CD4-positive, alpha-beta T cell treated with Interleukin-6 at 100 ng/mL for 8 hours (primary cell): ENCODE measurements at places on chromosomes 3 and 15.
A peak's percentile ranks its signal among the peaks of the same experiment; 100 is the strongest.

- DNase-seq, result no peak
Observed at GRCh38 chr3:172236771-172237742, 197.7 kb downstream of the FNDC3B start.

GRCh38 chr3:70771426-70772147 lies 459.1 kb upstream of the MDFIC2 start:
- DNase-seq, result no peak

- DNase-seq, result no peak
Observed at GRCh38 chr3:158403013-158403412, 168.0 kb upstream of the MLF1 start.

GRCh38 chr3:168001244-168001643 lies 94.5 kb downstream of the GOLIM4 start:
- DNase-seq, result no peak

DNA sequence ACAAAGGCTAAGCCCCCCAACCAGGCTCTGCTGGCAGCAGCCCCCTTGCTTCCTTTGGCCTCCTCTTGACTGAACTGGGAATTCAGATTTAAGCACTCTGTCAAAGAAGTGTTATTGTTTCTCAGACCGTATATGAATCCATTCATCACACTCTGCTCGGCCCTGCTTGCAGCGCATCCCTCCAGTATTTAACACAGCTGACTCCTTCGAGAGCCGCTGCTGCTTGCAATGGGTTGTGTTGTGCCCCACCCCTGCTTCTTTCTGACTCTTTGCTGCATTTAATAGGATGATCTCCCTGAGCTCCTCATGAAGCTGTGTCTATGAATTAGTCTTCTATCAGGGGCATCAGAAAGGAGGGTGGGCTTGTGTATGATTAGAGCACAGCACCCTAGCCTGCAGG lies 31.2 kb downstream of the C3orf20 start:
- DNase-seq, result no peak

- peak; percentile 38 for DNase-seq
Observed at GRCh38 chr3:142586803-142587406, 8.4 kb upstream of the ATR start.

DNA sequence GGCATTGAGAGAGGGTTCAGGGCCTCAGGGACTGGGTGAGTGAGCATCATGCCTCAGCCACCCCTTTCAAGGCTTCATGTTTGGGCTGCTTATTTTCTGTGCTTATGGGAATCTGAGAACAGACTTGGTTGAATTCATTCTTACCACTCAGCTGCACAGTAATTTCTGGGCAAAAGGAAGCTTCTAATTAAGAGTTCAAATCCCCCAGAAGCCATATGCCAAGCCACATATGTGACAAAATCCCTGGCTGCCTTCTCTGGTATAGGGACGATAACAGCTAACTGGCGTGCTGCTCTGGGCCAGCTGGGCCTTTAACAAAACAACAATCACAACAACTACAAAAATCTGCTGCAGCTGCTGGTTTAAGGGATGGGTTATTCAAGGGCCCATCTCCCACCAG lies 181.0 kb upstream of the ANKRD28 start:
- no peak for DNase-seq

- no peak for DNase-seq
Observed at GRCh38 chr15:71575474-71576045, 234.8 kb upstream of the NR2E3 start.

GRCh38 chr15:77608774-77609173 lies 23.9 kb downstream of the LINGO1 start:
- no peak for DNase-seq

- DNase-seq, result no peak
Observed at GRCh38 chr15:50425219-50425618, 1.0 kb downstream of the USP8 start.

DNA sequence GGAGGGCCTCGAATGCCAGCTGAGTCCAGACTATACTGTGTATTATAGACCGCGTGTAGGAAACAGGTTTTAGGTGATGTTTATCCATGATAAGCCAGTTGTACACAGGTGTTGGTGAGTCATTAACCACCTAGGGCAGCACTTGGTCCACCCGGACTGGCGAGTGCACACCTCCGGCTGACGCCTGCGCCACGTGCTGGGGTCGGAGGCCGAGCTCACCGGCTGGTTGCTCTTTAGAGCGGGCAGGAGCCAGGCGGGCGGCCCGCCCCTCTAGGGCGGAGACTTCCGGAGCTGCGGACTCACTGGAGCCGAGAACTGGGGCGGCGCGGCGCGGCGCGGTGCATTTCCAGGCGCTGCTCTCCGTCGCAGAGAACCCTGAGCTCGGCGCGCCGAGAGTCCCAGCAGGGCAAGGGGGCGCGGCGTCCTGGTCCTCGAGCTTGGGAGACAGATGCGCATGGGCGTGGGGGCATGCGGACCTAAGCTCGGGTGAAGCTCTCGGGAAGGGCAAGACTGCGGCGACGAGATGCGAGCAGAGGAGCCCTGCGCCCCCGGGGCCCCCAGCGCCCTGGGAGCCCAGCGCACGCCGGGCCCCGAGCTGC lies at the start of gene ESYT3:
TSS of gene ESYT3 (plus strand) at position 341 of the 599 bp plus-strand sequence. CDS start at position 524, 183 bp downstream.
- no peak for DNase-seq

DNA sequence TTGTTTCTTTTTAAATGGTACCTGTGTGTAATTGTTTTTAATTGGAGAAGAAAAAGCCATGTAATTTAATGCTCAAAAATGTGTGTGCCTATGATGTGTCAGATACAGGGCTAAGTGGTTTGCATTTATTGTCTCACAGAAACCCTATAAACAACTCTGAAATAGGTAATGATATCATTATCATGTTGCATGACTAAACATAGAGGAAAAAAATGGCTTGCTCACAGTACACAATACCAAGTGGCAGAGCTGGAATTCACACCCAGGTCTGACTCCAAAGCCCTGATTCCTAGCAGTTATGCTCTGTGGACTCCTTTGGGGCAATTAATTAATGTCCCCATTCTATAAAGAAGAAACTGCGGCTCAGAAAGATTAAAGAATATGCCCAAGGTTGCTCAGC lies 237.4 kb upstream of the TRIM42 start:
- no peak for DNase-seq

GRCh38 chr3:52034212-52034611 lies 22.2 kb downstream of the DUSP7 start:
- no peak for DNase-seq

GRCh38 chr3:88033808-88034207 lies 25.0 kb downstream of the CGGBP1 start:
- no peak for DNase-seq

DNA sequence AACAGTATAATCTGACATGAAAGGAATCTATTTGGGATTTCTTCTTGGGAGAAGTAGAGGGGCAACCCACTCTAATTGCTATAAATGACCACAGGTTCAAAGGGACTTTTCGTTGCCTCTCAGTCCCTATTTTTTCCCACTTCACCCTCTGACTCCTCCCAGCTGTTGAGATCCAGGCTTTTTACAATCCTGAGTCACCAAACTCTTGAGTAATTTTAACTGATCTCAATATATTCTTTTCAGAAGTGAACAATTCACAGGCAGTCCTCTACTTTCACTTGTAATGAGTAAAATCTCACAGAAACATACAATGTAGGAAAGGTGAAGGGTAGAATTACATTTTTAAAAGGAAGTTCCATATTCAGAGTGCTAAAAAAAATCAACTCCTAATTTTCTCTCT lies 44.6 kb downstream of the EIF4E3 start:
- DNase-seq, result no peak

DNA sequence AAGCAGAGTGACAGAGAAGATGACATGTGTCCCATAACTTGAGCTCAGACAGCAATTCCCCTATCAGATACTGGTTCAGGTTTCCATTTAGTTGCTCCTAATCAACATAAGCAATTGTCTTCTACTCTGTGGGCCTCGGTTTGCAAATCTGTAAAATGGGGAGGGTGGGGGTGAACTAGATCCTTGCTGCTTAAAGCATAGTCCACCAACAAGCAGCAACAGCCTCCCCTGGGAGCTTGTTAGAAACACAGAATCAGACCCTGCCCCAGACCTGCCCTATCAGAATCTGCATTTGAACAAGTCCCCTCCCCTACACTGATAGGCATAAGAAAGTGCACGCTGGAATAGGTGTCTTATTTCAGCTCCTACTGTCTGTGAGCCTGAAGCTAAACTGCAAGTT lies 87.8 kb downstream of the CEMIP start:
- no peak for DNase-seq

GRCh38 chr3:82055792-82056191 lies 294.3 kb upstream of the GBE1 start:
- DNase-seq, result no peak

GRCh38 chr15:29556380-29556779 lies 265.9 kb downstream of the TJP1 start:
- no peak for DNase-seq
